ENCODE measurements at places on chromosomes 7 and 10.

- DNase-seq, result no peak
Measured at GRCh38 chr7:105209870-105210269, 178.9 kb downstream of the SRPK2 start.

DNA sequence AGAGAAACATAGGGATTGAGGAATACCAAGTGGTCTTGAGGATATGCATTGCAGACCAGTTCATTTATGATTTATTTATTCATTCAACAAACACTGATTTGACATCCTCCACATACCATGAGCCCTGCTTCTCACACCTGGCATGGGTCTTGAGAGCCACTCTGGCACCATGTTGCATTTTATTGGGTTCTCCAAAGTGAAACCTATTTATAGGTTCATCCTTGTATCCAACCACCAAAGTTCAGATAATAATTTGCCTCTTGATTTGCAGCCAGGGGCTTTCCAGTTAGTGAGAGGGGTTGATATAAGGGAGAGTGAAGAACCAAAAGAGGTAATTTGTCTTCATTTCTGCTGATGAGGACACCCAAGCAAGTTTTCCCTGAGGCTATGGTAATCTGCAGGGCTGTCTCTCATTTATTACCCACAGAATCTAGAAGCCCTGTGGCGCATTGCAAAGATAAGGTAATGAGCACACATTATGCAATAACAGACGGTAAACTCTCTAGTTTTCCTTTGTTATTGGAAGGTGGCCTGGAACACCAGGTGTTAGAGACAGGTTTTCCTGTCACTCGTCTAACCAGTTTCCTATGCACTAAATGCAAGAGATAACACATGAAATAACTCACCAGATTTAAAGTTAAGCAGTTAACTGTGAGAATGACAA, 28.8 kb upstream of the ICA1 start:
- DNase-seq, result no peak

GRCh38 chr10:86317949-86318725, 48.5 kb downstream of the GRID1 start:
- DNase-seq, result no peak

- DNase-seq, result no peak
Measured at GRCh38 chr7:2018569-2019460, 213.9 kb downstream of the MAD1L1 start.

DNA sequence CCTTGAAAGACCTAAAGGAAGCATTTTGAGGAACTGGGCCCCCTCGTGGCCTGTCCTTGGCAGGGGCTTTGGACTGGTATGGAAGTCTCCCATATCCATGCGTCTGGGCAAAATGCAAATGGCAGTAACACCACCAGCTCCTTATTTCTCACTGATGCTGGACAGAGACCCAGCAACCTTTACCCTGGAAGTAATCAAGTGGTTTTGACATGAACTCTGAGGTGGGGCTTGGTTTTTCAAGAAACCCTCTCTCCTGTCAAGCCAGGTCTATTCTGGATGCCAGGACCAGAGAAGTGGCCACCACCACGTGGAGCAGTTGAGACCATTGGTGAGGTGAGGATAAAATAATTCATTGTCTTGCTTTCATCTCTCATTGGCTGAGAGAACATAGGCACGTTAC, 84.4 kb downstream of the OTUD1 start:
- DNase-seq, result no peak

GRCh38 chr10:79179164-79179956, 110.6 kb downstream of the ZMIZ1 start:
- DNase-seq, result no peak

DNA sequence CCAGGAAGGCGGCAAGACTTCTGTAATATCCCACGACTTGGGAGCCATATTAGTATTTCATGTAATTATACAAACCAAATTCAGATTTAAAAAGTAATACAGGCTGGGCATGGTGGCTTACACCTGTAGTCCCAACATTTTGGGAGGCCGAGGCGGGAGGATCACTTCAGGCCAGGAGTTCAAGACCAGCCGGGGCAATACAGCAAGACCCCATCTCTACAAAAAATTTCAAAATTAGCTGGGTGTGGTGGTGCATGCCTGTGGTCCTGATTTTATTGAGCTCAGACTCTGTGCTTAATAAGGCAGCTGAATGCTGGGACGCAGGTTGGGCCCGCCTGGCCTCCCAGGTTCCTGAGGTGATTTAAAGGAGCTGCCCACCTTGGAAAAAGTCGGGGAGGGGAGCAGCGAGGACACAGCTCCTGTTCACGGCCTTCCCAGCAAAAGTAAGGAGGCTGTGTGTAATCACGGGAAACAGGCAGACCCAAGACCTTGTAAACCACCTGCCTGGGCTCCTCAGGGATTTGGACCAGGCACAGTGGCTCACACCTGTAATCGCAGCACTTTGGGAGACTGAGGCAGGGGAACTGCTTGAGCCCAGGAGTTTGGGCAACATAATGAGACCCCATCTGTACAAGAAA, 93.0 kb upstream of the DNAAF5 start:
- DNase-seq, result no peak

- DNase-seq, result peak; percentile 54
Measured at GRCh38 chr7:130732980-130733930, 752 bp downstream of the KLF14 start.

GRCh38 chr10:88927416-88927690, 25.2 kb downstream of the ACTA2 start:
- DNase-seq, result no peak

DNA sequence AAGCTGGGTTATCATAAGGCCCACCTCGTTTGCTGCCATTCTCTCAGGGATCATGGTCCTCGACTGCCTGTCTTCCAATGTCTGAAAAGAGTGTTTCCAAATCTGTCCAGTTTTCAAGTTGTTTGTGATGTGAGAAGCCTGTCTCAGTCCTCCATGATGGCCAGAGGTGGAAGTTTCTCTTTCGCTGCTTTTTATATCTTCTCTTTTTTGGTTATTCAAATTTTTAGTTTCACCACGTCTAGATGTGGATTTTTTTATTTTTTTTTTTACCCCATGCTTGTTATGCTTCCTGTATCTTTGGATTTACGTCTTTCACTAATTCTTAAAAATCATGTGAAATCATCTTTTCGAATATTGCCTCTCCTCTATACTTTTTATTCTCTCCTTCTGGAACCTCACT, 6.1 kb upstream of the RBM33 start:
- no peak for DNase-seq

GRCh38 chr7:130974794-130975193, 240.8 kb upstream of the KLF14 start:
- DNase-seq, result no peak

DNA sequence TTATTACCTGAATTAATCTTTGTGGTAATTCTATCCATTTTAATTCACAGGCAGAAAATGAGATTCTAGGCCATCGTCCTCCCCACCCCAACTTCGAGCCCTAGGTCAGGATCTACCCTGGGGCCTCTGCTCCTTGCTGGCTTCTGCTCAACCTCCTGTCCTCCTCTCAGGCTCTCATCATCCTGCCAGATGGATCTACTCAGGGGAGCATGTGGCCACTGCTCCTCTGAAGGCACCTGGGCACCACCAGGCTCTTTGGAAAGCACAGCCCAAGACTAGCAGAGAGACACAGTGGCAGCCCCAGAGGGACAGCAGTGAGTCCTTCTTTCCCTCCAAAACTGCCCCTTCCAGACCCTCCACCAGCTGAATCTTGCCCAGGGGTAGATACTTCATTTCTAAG, 248.2 kb downstream of the TCERG1L start:
- DNase-seq, result no peak

- DNase-seq, result no peak
Measured at GRCh38 chr7:137771273-137771672, 75.5 kb downstream of the DGKI start.

- DNase-seq, result no peak
Measured at GRCh38 chr7:47100817-47101435, 481.0 kb downstream of the TNS3 start.

DNA sequence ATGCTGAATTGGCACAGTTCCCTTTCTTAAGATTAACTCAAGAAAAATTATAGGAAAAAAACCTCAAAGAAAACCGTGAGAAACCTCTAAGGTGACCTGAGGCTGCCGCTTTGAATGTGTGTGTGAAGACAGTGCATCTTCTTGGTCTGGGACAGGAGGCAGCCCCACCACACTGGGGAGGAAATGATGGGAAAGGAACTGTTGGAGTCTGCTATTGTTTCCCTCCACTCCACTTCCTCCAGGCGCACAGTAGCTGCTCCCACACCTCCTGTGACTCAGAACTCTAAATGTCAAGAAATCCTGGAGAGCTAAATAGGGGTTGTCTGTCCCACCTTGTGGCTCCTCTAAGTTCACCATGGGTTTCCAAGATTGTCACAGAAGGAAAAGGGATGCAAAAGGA, 179.4 kb downstream of the PDE1C start:
- no peak for DNase-seq

DNA sequence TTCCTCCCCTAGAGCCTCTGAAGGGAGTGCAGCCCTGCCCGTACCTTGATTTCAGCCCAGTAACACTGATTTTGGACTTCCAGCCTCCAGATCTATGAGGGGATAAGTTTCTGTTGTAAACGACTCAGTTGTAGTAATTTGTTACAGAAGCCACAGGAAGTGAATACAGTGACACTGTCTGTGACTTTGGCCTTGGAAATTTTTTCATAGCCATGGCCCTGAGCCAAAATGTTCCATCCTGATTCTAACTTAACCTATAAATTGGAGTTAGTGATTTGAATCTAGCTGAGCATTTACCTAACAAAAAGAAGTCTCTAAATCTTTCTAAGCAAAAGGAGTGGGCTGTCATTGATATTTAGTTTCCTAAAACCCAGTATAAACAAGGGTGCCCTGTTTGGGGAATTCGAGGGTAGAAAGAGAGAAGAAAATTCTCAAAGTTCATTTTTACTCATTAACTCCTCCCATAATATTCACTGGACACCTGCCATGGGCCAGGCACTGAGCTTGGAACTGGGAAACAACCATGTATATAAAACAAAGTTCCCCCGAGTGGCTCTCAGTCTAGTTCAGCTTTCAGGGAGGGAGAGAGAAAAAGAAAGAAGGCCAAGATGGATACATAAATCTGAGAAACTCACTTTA, 162.3 kb downstream of the SKIDA1 start:
- no peak for DNase-seq

GRCh38 chr7:29629507-29629906, 65.9 kb downstream of the PRR15 start:
- DNase-seq, result no peak

- no peak for DNase-seq
Measured at GRCh38 chr10:2966134-2966533, 101.2 kb upstream of the PFKP start.

GRCh38 chr7:38855867-38856266, 53.1 kb downstream of the VPS41 start:
- no peak for DNase-seq
